ENCODE measurements at places on chromosomes 4 and X.

DNA sequence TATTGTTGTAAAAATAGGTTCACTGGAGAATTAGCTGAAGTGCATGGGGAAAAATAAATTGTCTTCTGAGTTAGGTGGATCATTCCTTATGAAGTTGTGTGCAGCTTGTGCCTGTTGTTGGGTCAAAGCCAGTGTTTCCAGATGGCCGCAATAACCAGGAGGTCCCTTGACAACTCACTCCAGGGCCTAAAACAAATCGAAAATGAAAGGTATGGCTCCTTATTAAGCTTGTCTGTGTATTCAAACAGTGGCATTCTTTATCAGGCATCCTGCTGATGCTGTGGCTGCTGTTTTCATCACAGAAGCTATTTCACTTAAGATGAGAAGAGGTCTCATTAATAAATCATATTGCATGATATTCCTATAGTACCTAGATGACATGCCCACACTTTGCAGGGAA, 80.2 kb downstream of the GRIA2 start:
- no peak for DNase-seq

GRCh38 chrX:7746856-7747255, 96.1 kb upstream of the VCX start:
- no peak for DNase-seq

GRCh38 chrX:96372313-96373046, 312.2 kb upstream of the DIAPH2 start:
- no peak for DNase-seq

DNA sequence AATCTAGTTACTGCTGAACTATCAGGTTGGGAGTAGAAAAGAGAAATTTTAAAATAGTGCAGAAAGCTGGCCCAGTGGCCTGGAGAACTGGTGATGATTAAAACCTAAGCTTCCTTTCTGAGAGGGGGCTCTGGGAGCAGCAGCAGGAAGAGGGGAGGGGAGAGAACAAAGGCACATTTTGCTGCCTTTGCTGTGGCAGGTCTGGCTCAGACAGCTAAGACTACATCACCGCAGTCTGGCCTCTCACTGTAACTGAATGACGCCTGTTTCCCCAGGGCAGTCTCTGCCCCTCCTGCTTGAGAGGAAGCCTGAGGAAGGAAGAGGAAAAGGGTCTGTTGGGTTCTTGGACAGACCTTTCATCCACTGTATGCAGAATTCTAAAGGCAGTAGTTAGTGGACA, 148.5 kb downstream of the FRAS1 start:
- no peak for DNase-seq

DNA sequence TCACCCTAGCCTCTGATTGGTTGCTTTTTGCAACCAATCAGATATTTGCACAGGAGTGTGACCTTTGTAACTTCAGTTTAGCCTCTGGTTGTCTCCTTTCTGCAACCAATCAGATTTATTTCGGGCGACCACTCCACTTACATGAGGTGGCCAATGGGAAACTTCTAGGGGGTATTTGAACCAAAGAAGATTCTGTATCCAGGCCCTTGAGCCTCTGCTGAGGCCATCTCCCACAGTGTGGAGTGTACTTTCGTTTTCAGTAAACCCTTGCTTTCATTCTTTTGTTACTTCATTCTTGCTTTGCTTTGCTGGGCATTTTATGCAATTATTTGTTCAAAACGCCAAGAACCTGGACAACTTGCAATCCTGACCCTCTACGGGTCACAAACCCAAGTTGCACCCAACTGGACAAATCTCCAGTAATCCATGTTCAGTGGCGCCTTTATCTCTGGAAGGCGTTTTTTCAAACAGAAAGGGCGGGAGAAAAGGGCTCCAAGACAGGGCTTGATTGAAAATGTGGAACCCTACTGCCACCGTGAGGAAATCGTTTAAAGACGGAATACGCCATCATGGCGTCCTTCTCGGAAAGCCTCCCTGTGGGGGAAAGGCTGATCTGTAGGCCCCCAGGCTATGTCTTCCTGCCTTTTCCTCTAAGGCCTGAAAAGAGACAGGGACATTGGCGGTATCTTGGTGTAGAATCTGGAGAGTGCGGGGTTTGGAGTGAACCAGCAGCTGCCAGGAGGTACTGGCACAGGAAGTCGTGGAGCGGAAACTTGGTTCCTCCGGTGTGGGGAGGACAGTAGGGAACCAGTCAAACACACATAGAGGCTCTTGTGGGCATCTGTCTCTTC, 184.6 kb downstream of the OR13H1 start:
- no peak for DNase-seq

GRCh38 chr4:68326141-68326540, 23.7 kb downstream of the YTHDC1 start:
- DNase-seq = no peak
